NCI-H446 treated with DMSO at 0.1 percent for 48 hours (cell line): ENCODE measurements at places on chromosomes 3 and 15.

DNA sequence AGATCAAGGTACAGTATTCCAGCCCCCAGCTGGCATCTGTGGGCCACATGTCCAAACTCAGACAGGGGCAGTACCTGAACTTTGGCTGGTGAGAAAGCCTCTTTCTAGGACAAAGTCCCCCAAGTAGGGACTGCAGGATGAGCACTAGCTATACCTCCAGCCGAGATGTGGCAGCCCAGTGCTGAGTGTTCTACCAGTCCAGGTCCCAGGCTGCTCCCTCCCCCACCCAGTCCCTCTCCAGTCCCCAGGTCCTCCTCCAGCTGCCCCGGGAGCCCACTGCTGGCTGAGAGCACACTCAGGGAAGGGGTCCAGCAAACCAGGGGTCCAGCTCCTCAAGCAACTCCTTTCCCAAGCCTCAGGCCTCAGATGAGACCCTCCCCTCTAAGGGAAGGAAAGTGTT, 1.5 kb downstream of the SLC26A6 start:
- no peak for DNase-seq

DNA sequence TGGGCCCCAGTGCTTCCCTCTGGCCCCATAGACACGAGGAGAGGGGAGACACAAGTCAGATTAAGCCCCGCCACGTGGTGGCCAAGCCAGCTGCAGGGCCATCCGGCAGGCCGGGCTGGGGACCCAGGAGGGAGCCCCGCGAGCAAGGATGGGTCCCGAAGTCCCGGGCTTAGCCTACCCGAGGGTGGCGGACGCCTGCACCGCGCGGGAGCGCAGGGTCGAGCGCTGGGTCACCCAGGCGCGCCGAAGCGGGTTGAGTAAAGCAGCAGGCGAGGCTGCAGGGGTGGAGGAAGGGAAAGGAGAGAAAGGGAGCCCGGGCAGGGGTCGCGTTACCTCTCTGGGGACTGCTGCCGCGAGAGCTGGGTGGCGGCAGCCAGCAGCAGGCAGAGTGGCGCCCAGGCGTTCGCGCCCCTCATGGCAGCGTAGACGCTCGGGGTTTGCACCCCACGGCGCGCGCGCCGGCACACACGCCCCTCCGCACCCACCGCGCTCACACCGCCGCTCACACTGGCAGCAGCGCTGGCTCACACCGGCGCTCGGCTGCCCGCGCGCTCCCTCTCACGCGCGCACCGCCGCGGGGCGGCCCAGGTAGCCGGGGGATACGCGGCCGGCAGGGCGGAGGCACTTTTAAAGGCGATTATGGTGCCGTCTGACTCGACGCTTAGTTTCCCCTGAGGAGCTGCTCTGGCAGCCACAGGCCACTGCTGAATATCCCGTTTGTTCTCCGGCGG, at the start of gene PCOLCE2:
Gene PCOLCE2 (minus strand): TSS at position 603 of the 731 bp plus-strand sequence. CDS start 187 bp downstream, at position 416.
- DNase-seq = peak; percentile 24

GRCh38 chr3:181596126-181596525, 115.6 kb upstream of the SOX2 start:
- no peak for DNase-seq

- no peak for DNase-seq
Measured at GRCh38 chr3:143348486-143349327, 229.1 kb downstream of the CHST2 start.

DNA sequence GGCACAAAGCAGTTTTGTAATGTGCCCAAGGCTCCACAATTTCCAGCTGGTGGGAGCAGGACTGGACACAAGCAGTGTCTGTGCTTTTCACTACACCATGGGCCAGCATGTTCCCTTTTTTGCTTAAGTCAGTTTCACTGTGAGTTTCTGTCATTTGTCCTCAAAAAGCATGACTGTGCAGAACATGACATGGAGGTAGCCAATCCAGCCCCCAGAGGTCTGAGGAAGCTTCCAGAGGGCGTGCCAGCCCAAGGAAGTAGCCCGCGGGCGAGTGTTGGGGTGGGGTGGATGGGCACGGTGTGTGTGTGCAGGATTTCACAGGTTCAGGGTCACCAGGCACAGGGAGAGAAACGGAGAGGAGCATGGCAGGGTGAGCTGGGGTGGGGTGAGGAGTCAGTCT, 8.0 kb upstream of the EEFSEC start:
- no peak for DNase-seq

DNA sequence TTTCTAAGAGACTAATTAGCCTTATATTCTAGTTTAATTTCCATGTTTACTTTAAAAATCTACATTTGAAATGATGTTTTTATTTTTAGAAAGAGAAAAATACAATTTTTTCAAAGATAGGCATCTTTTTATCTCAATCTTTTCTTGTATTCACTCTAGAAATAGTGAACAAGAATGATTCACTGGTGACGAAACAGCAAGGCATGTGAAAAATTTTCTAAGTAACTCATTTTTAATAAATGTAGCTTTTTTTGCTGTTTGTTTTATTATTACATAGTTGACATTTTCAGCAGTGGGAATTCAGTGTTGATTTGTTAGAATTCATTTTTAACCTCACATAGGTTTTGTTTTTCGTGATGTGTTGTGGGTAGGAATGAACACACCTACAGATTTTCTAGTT, 1226.4 kb downstream of the NSUN3 start:
- no peak for DNase-seq

DNA sequence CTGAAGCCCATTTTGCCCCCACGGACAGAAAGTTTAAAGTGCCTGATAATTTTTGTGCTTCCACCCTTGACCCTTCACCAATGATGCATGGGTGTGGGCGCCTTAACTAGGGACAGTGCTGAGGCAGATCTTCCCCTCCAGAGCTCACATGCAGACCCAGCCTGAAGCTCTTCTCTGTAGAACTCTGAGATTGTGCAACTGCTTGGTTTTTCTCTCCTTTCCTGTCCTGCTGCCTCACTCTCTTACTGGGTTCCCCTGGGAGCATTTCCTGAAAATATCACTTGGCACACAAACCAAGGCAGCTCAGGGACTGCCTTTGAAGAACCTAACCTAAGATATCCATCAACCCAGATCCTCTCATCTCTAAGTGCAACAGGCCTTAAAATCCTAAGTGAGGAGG, 220.3 kb upstream of the STT3B start:
- DNase-seq = no peak

DNA sequence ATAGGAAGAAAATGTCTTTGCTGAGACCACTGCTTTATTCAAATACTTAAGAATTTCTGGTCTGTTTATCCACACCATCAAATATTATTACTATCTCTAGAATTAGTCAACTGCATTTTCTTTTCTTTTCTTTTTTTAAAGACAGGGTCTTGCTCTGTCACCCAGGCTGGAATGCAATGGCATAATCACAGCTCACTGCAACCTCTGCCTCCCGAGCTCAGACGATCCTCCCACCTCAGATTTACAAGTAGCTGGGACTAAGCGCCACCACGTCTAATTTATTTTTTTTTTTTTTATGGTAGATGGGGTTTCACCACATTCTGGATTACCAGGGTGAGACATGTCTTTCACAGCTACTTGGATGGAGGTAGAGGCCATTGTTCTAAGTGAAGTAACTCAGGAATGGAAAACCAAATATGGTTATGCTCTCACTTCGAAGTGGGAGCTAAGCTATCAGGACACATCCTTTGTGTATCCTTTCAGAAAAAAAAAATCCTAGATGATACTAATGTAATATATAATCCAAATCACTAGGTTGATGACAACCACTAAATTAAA, 52.8 kb downstream of the STAG1 start:
- DNase-seq = no peak

- DNase-seq = no peak
Measured at GRCh38 chr3:168273036-168273435, 177.3 kb upstream of the GOLIM4 start.

DNA sequence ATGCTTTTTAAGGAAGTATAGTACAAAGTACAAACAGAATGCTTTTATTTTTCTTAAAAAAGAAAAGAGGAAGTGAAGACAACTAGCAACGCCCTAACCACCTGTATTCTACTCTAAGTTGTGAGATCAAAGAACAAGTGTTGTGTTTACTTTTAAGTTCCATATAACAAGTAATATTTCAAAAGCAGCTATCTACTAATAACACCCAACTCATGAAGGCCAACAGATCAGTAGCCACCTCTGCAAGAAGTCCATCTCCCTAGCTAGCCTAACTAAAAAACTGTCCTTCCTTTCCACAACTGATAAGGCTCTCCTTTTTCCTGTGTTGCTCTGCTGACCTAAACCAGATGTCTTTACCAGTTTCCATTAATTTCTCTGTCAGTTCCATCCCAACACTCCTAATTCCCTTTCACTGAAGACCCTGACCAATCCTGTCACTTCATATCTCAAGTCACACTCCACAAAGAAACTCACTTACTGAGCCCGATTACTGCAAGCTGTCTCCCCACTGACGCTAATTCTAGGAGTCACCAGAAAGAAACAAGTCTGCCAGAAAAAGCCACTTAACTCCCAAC, 26.9 kb downstream of the PHC3 start:
- DNase-seq = no peak

- DNase-seq = no peak
Measured at GRCh38 chr3:120092474-120092873, 1.8 kb downstream of the GSK3B start.

GRCh38 chr3:186888569-186888968, 41.8 kb upstream of the ST6GAL1 start:
- DNase-seq = no peak

- DNase-seq = no peak
Measured at GRCh38 chr3:53585049-53585448, 90.6 kb downstream of the CACNA1D start.

- DNase-seq = no peak
Measured at GRCh38 chr15:64901914-64902313, 9.8 kb upstream of the ANKDD1A start.

GRCh38 chr3:122777563-122777962, 16.1 kb downstream of the HSPBAP1 start:
- DNase-seq = no peak

GRCh38 chr15:22989576-22990477, 9.7 kb upstream of the CYFIP1 start:
- DNase-seq = no peak

GRCh38 chr15:79002581-79002980, 57.7 kb upstream of the CTSH start:
- DNase-seq = no peak

DNA sequence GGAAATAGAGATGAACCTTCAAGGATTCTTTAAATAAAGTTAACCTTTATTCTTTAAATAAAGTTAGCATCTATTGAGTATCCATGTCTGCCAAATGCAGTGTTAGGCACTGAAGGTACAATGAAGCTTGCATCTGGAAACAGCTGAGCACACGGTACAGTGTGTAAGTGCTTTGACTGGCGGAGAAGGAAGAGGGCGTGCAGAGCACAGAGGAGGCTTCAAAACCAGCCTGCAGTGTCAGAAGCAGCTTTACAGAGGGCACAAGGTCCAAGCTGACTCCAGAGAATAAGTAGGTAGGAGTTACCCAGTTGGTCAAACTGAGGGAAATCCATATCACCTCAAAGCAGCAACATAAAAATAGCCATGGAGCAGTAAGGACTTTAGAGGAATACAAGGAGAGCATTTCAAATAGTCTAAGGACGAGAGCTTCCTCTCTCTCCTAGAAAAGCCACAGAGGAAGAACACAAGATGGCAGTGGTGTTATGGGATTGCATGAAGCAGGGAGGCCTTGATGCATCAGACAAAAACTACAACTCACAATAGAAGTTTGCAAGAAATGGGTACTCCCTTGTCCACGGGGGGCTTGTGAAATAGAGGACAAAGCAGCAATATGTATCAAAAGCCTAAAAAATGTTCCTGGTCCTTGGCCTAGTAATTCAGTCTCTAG, 60.3 kb upstream of the PPP2R3A start:
- DNase-seq = no peak

DNA sequence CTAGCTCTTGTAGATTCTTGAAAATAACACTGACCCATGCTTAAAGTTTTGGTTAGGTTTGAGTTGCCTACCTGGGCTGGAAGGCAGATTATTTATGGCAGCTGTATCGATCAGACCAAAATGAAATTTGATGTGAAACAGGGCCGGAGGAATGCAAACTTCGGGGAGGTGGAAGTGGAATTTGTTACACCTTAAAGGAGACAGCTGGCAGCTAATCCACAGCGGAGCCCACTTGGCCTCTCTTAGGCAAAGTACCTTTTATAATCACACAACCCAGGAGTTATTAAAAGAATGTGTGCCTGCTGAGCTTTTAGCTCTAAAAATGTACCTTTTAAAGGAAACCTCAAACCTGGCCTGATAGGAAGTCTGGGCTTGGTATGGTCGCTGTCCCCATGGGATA, 250.9 kb upstream of the TPM1 start:
- no peak for DNase-seq

DNA sequence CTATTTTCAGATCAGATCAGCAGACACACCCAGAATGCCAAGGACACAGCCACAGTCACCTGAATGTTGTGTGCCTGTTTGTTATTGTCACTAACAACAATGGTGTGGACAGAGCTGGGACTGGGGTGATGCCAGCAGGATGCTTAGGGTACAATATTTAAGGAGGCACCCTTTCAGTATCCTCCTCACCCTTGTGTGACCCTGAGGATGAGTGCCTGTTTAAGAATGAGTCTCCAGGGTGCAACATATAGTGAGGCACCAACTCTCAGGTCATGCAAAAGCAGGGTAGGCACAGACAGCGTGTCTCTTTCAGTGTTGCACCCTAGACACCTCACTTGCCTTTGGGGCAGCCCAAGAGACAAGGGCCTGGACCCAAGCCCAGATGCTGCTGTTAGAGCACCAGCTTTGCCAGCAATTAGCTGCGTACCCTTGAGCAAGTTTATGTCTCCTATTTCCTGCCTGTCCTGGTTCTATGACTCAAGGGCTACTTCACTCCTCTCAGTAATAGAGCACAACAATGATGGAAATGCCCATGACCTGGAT, 122.6 kb downstream of the AQP9 start:
- DNase-seq = peak; percentile 45

DNA sequence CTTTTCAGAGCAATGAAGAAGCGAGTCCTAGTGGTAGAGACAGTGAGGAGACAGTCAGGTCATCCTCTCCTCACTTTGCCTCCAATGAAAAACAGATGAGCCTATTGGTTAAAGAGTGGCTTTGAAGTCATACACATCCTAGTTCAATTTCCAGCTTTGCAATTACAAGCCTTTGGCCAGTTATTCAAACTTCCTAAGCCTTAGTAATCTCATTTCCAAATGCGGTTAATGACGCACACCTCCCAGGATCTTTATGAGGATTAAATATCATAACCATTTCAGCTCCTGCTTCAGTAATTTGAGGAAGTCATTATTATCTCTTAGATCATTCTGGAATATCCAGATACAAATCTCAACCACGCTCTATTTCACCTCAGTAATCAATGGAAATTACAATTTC, 10.0 kb upstream of the ST6GAL1 start:
- DNase-seq = no peak

- DNase-seq = no peak
Measured at GRCh38 chr15:50182219-50183013, 420 bp downstream of the SLC27A2 start.

- no peak for DNase-seq
Measured at GRCh38 chr3:18425641-18426257, 610 bp upstream of the SATB1 start.

GRCh38 chr15:27585041-27585640, 514.0 kb downstream of the OCA2 start:
- DNase-seq = no peak

- no peak for DNase-seq
Measured at GRCh38 chr3:141603473-141604035, 116.7 kb downstream of the RASA2 start.
